Tibial nerve (tissue), 4 donors: ENCODE measurements at places on chromosomes 2 and 18.

DNA sequence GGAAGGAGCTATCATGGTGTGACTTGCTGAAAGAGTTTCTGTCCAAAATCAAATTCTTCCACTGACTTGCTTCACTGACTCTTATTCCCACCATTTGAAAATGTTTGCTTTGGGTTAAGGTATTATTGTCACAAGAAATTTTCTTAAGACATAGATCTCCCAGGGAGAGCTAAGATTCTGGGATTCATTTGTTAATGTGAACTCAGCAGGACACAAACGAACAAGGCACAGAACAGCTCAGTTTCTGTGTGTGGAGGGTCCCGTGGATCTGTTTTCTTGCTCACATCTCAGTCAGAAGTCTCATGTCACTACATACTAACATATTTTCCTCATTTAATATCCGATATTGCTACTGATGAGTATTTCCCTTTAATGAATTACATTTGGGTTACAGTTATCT lies 8.2 kb upstream of the HNRNPA3 start:
- DNase-seq = no peak

DNA sequence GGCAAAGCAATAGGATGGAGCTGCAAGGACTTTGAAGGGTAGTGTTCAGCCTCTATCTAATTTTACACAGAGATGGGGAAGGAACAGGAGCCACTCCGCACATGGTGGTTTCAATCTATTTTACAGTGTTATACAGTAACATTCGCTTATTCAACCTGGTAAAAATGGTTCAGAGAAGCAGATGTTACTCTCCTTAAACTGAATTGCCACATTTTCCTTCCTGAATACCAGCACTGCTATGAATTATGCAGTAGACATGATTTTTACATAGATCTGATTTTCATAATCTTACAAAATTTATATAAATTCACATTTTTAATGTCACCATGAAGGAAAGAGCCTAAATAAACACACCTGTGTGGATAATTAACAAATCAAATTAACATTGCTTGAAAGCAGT lies 85.0 kb downstream of the ITGA4 start:
- DNase-seq = no peak

DNA sequence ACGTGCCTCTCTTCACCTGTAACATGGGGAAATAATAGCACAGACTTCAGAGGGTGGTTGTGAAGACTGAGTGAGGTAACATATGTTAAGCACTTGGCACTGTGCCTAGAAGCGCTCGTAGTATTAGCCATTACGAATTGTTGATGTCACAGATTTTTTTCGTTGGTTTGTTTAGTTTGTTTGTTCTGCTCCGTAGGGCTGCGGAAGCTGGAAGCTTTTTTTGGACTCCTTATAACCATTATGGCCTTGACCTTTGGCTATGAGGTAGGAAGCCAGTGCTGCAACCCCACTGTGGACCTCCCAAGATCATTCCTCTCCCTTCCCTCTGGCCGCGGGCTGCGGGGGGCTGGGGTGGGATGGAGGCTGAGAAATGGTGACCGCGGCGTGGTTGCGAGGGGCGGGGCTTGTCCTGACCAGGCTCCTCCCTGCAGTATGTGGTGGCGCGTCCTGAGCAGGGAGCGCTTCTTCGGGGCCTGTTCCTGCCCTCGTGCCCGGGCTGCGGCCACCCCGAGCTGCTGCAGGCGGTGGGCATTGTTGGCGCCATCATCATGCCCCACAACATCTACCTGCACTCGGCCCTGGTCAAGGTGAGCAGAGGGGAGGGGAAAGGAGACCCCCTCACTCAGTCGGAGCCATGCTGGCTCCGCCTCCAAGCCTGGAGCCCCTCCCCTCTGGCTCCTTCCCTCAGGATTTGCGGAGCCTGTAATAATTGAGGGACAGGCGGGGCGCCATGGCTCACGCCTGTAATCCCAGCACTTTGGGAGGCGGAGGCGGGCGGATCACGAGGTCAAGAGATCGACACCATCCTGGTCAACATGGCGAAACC lies 5.5 kb downstream of the SLC11A1 start:
- no peak for DNase-seq

DNA sequence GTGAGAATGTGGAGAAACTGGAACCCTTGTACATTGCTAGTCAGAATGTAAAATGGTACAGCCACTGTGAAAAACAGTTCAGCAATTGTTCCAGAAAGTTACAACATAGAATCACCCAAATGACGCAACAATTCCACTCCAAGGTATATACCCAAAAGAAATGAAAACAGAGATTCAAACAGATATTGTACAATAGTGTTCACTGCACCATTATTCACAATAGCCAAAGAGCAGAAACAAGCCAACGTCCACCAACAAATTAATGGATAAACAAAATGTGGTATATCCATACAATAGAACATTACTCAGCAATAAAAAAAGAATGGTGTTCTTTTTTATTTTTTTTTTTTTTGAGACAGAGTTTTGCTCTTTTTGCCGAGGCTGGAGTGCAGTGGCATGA lies 10.9 kb downstream of the CLASP1 start:
- DNase-seq = no peak

DNA sequence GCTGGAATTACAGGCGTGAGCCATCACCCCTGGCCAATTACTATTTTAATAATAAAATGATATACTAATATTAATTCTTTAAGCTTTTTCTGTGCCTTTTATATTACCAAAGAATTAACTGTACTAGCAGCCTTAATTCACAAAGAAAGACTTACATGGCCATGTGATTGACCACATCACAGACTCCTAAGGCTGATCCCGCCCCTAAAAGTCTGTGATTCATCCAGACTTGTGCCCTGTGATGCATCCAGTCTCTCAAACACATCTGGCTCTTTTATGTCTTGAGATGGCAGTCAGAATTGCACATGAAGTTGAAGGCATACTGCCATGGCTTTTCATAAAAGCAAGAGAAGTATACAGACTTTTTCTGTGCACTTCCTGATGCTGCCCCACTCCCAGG lies 91.7 kb downstream of the DTNA start:
- no peak for DNase-seq

- no peak for DNase-seq
Observed at GRCh38 chr2:157377861-157378260, 52.2 kb upstream of the ERMN start.
